ENCODE measurements at places on chromosomes 7 and 10.

- no peak for DNase-seq
These were observed 240.2 kb downstream of the PRKG1 start for GRCh38 chr10:51314481-51314880.

- DNase-seq: no peak
These were observed 1.7 kb upstream of the PAX2 start for GRCh38 chr10:100743626-100744135.

- peak; percentile 34 for DNase-seq
These were observed at the start of gene PRTFDC1 for GRCh38 chr10:24952143-24952706. PRTFDC1 (minus strand) TSS chr10:24952606; CDS start chr10:24952575, 31 bp downstream.

- no peak for DNase-seq
These were observed 178.1 kb downstream of the EVX1 start for GRCh38 chr7:27420702-27421101.

DNA sequence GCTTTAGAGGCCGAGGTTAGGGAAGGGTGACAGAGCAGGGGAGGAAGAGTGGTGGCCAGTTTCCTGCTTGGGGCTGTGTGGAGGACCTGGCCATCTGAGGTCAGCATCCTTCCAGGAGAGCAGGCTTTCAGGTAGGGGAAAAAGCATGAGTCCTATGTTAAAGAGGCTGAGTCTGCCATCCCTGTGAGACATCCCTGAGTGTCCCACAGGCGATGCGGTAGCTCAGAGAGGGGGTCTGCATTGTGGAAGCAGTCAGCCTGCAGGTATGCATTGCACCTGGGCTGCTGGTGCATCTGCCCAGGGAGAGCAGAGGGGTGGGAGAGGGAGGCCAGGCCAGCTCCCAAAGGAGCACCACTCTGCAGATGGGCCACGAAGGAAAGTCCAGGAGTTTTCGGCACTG is 282.1 kb upstream of the ZNF32 start:
- no peak for DNase-seq

- no peak for DNase-seq
These were observed 1.4 kb downstream of the STK32C start for GRCh38 chr10:132306343-132306685.

- DNase-seq: no peak
These were observed 37.0 kb downstream of the PFKP start for GRCh38 chr10:3104251-3104918.

DNA sequence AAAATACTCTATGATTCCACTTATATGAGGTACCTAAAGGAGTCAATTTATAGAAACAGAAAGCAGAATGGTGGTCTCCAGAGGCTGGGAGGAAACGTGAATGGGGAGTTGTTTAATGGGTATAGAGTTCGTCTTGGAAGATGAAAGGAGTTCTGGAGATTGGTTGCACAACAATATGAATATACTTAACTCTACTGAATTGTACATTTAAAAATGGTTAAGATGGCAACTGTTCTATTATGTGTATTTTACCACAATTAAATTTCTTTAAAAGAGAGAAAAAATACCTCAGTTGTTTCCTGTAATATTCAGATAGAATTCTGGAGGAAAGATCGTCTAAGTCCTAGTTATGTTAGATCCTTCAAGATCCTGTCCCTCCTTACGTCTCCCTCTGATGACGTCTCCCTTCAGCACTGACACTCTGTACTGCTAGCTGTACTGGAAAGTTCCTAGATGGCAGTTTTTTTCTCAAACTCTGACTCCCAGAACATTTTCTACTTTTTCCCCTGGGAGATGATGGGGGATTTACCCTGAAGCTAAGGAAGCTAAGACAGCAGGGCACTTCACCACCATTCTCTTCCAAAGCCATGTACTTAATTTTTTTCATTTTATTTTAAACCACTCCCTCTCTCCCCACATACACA is 53.2 kb upstream of the CAV2 start:
- no peak for DNase-seq

DNA sequence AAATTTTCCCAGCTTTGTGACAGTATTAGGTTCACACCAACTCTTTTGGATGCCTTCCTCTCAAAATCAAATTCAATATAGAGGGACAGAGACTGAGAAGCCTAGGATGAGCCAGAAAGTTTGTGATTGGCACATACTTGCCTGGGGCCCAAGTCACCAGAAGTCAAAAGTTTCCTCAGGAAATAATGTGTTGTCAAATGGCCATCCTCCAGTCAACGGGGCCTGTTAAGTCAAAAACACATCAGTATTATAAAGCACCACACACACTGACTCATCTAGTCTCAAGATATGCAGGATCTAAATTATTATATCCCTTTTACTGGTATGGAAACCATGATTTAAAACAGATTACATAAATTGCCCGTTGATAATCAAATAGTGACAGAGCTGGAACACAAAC is 158.1 kb downstream of the AHR start:
- DNase-seq: no peak

DNA sequence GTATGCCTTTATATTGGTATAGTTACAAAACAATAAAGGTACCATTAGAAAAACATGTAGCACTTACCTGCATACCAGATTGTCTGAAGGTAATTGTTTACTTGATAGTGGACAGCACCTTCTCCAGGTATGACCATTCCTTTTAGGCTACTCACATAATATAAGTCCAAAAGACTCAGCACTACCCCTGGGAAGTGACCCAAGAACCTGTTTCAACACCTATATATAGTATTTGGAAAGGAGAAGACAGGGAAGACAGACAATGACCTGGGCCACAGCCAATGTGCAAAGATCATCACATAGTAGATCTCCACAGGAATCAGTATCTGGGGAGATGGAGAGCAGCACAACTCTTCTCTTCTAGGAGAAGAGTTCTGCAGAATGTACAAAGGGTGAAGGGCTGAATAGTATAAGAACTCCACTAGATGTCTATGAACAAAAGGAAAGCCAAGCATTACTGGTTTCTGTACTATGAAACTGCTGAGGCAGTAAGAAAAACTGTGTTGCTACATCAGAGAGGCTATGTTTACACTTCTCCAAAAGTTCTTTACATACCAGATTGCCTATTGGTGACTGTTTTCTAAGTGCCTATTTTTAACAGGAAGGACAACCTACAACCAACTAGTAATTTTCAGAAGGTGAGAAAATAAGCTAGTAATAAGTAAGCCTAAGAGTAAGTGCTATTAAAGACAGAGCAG is 159.2 kb downstream of the BTAF1 start:
- no peak for DNase-seq

GRCh38 chr10:29827512-29827911 is 192.7 kb upstream of the SVIL start:
- no peak for DNase-seq

- DNase-seq: no peak
These were observed 6.9 kb downstream of the MYOF start for GRCh38 chr10:93475227-93475626.

DNA sequence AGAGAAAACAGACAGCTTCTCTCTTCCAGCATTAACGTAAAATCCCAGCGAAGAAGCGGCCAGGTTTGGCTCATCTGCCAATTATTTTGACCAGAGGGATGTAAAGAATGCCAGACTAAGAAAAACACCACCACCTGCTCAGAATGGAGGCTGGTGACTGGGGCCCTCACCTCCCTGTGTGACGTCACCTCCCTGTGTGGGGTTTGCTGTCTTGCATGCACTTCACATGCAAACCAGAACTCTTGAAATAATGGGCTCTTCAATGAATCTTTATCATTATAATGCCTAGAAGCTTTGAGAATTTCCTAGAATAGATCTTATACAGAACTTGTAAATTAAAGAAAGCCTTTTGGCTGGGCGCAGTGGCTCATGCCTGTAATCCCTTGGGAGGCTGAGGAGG is 101.8 kb upstream of the WAC start:
- DNase-seq: no peak

DNA sequence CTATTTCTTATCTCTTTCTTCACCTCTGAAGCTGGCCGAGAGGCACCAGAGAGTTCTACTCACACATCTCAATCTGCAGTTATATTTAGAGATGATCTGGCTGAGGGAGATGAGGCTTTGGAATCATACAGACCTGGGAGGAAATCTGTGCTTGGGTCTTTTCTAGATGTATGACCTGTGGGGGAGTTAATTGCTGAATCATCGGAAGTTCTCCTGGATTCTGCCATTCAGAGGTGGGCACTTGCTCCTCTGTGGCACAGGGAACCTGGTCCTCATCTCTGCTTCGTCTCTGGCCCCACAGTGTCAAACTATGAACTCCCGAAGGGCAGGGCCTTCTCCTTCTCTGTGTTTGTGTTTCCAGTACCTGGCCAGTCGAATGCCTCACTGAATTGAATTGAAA is 52.5 kb downstream of the BLNK start:
- no peak for DNase-seq

GRCh38 chr10:6130848-6131470 is 42.1 kb downstream of the RBM17 start:
- no peak for DNase-seq
